Fibroblast of skin of scalp (primary cell): ENCODE measurements at places on chromosomes 16 and 17.

- no peak for DNase-seq
These were observed 34.2 kb downstream of the MPHOSPH6 start for GRCh38 chr16:82135844-82136243.

- DNase-seq: peak; percentile 88
These were observed 14.4 kb downstream of the MIS12 start for GRCh38 chr17:5500589-5501391.

GRCh38 chr16:88035292-88035691, 84.1 kb downstream of the BANP start:
- DNase-seq: no peak

DNA sequence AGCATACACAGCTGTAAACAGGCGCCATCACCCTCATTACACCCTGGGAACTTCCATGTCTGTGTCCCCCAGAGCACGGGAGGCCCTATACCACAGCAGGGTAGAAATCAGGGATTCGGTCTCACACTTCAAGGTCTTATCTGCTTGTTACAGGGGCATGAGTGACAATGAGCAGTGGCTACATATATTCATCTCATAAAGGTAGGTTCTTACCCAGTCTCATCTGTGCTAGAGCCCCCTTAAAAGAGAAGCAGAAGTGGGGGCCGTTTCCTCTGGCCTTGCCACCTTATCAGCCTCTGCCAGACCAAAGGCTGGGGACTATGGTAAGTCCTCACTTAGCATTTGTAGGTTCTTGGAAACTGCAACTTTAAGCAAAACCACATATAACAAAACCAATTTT, 46.5 kb downstream of the IRX5 start:
- DNase-seq: no peak

GRCh38 chr17:4514206-4514605, 15.5 kb downstream of the SPNS2 start:
- no peak for DNase-seq

DNA sequence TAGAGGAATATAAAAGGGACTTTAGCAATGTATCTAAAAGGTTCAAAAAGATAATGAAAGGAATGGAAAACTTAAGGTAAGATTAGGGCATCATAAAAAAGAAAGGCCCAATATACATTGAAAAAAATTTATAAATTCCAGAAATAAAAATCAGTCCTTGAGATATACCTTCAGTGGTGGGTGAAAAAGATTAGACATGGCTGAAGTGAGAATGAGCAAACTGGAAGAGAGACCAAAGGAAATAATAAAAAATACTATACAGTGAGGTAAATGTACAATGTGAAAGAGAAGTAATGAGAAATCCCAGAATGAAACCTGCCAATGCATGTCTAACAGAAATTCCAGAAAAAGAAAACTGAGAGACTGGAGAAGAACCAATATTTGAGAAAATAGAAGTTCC, 42.9 kb upstream of the PMFBP1 start:
- DNase-seq: no peak

GRCh38 chr17:59047616-59048015, 59.1 kb downstream of the TRIM37 start:
- DNase-seq: no peak

DNA sequence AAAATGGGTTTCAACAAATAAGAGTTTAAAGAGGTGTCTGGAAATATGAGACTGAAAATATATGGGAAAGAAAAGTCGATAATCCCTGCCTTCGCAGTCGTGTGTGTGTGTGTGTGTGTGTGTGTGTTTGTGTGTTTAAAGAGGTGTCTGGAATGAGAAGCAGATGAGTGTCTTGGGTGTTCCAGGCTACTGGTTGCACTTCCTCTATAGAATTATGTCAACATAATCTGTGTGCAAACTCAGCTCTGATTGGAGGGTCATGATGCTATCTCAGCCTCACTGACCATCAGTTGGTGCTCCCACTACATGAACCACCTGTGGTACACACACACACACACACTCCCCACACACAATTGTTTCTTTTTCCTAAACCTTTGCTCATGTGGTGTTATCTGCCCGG, 347.3 kb downstream of the NPIPA8 start:
- DNase-seq: no peak

GRCh38 chr16:6884002-6884401, 448.6 kb upstream of the RBFOX1 start:
- no peak for DNase-seq

GRCh38 chr17:68807998-68808772, 147.0 kb downstream of the ABCA8 start:
- DNase-seq: no peak

DNA sequence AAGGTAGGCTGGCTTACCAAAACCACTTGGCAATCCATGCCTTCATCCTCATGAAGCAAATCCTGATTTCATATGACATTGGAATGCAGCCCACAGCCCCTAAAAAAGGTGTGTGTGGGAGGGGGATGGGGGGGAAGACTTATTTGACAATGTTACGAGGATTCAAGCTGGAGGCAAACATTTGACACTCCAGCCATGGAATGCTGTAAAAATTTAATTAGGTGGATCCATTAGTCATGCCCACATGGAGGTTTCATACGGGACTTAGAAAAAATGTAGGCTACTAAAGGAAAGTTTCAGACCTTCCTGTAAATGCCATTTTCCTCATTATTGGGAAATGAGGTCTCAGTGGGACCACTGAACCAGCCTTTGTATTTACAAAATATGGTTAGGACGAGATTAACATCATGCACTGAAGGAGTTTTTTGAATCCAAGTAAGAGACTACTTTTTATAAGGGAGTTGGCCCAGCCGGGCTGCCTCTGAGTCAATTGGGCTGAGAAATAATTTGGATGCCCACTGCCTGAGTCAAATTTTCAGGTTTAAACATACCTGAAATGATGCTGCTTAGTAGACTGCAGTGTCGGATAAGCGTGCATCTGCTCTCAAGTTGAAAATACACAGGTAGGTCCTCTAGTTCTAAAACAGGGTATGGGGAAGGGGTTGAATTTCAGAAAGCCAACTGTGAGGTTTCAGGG, 44.6 kb upstream of the MAF start:
- no peak for DNase-seq

DNA sequence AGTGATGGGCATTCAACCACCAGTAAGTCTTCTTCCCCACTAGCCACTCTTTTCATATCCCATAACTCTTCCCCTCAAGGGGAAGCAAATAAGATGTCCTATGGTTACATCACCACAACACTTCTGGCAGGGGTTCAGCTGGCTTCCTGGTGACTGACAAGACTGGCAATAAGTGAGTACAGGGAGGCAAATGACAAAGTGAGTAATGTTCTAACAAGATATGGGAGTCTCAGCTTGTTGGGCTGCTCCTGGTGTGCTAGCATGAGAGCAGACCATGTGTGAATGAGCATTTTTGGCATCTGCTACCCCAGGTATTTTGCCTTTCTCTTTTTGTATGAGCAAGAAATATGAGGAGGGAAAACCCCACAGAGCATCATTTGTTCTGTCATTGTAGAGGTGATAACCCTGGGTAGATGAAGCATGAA, 9.9 kb downstream of the TMIGD1 start:
- peak; percentile 74 for DNase-seq

DNA sequence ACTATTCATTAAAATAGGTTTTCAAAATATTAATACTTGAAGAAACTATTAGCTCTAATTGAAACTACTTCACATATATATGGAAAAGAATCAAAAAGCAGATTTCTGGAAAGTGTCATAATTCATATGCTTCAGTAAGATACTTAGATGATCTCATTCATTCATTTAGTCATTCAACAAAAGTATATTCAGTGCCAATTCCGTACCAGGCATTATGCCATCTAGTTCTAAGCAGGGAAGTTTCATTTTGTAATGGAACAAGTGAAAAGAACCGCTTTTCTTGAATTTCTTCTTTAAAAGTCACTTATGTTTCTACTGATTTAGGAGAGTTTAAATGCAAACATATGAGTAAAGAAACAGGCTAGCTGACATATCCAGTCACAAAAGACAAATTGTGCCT, 118.3 kb upstream of the FAM20A start:
- no peak for DNase-seq

DNA sequence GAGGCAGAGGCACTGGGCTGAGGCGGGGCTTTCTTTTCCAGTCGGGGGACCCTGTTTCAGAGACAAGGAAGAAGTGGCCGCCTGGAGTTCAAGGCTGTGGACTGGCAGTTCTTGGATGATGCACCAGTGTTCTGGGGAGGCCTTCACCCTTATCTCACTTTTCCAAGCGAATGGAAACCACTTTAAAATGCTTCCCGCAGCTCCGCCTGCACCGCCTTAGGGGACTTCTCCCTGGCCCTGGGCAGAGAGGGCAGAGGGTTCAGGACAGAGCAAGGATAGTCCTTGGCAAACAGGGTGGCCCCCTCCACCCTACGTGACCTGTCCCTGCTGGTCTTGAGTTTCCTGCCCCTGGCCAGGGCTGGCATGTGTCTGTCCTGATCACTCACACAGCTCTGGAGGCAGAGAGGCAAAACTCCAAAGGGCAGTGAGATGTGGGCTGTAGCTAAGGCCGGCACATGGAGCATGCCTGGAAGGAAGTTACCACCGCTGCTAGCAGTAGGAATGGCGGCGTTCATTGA, 20.6 kb downstream of the RTN4RL1 start:
- DNase-seq: no peak

DNA sequence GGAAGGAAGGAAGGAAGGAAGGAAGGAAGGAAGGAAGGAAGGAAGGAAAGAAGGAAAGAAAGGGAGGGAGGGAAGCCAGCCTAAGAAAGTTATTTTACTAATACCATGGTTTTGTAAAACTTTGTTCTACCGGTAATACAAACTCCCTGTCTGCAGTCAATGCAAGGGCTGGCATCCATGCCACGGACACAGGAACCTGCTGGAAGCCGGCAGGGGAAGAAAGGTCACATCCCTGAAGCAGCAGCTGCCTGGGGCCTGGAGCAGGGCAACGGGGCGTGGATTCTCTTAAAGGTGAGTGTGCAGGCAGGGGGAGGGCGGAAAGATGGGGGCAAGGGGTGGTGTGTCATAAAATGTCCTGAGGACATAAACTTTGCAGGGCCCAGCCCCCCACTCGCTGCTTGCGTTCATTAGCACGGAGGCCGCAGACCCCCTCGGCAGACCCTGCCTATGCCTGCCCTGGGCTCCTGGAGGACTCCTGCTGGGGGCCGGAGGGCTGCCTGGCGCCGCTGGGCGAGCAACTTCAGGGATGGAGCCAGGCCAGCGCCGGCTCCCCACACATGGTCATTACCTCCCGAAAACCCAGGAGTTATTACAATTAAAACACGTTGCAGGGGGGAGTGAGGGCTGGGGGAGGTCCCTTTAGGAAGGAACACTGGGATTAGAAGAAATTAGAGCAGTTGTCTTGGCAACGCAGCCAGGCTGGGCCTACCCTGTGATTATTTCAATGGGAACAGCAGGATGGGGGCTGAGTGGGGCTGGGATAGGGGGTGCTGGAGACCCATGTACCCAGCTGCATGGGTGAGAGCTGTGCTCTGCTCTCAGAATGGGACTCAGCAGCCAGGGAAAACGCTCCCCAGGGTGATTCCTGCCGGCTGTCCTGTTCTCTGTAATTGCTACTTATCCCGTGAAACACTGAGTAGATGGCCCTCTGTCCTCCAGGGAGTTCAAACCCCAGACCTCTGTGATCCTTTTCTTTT, 257.9 kb downstream of the SOX9 start:
- DNase-seq: no peak

- DNase-seq: peak; percentile 27
These were observed 1.4 kb downstream of the PYDC1 start for GRCh38 chr16:31215287-31216162.

DNA sequence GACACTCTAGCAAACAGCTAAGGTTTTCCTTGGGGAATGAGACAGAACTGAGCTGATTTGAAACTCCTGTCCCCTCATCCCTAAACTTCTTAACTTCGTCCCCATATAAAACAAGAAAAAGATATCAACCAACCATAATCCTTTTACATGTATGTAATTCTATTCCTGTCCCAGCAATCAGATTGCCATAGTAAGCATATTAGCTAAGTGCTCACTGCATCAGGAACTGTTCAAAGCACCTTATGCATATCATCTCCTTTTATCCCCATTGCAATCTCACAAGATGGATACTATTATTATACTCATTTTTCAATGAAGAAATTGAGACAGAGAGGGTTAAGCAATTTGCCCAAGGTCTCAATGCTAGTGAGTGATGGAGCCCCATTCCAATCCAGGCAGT, 6.8 kb downstream of the KIF18B start:
- no peak for DNase-seq

GRCh38 chr17:53319947-53320346, 502.8 kb upstream of the KIF2B start:
- no peak for DNase-seq

DNA sequence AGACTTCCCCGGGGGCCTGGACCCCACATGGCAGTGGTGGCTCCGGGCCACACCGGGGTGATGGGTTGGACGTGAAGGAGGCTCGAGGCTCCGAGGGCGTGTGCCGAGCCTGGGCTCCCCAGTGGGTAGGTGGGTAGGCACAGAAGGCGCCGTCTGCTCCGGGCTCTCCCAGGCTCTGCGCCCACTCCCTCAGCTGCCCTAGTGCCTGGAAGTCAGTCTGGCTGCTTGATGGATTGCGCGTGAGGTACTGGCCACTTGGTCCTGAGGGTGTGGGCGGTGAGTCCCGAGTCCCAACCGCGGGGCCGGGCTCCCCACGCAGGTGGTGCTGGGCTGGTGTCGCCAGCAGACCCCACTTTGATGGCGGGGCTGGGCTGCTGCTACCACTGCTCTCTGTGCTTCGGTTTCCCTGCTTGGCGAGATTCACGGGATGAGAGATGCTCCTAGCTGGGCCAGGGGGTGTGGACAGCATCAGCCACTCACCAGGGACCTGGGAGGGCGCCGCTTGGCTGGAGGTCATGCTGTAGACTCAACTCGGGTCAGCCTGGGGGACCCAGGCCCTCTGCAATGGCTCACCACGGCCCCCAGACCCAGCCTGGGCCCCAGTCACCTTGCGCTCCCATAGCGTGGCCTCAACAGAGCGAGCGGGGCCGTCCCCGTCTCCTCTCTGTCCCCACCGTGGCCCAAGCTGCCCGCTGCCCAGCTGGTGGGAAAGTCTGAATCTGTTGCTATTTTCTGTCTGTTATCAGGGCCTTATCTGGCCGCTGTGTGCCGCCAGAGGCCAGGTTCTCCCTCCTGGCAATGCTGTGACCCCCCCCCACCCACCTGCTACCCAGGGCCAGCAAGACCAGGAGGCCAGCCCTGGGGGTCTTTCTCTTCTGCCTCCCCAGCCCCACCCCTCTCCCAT, 26.1 kb downstream of the ZFPM1 start:
- DNase-seq: no peak

DNA sequence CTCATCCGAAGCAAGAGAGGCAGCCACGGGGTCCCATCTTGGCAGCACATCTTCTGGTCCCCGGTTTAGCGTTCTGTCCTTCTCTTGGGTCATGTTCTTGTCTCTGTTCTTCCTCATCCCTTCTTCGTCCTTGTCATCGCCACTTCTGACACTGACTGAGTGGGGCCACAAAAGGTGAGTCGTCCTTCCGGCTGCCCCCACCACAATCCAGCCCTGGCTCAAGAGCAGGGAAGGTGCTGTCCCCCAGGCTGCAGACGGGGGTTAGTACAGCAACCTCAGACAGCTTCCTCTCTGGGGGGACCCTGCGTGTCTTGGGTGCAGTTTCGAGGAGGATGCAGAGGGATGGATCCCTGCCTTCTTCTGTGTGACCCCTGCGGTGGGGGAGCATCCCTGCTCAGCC, 21.8 kb downstream of the NAA60 start:
- DNase-seq: no peak
